ENCODE measurements at places on chromosomes 3 and 15.
A peak's percentile ranks its signal among the peaks of the same experiment; 100 is the strongest.

- DNase-seq: no peak
These were observed 242.0 kb downstream of the SHQ1 start for GRCh38 chr3:72606005-72606800.

DNA sequence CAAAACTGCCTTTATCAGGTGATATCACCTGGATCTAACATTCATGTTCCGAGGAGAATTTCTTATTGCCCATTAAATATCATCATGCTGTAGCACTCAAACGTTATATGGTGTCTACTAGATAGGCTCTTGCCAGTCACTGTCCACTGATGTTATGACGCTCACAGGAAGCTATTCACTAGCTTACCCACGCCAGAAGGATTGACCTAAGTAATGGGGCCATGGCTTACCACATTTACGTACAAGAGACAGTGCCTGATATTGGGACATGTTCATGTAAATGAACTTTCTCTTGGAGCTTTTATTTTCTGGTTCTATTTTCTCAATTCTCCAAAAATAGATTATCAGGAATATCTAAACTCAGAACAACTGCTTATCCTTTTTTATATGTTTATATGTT lies 91.7 kb upstream of the NAALADL2 start:
- DNase-seq: no peak

GRCh38 chr3:145864336-145864735 lies 296.6 kb downstream of the PLOD2 start:
- DNase-seq: no peak

- DNase-seq: no peak
These were observed 21.8 kb upstream of the CLDN16 start for GRCh38 chr3:190366133-190366532.

DNA sequence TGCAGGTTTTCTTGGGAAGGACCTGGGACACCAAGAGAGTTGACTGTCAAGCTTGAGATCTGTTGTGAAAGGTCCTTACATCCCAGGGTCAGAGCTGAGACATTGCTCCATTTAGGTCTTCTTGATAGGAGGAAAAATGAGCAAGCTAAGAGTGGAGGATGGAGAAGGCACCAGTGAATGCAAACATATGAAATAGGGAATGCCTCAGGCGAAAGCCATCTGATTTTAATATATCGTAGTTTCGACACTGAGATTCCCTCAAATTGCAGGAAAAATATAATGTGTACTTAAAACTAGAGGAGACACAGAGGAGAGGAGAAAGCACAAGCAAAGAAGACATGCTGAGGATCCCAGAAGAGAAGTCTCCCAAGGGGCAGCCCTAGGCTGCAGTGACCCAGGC lies 85.5 kb downstream of the TM4SF4 start:
- no peak for DNase-seq

DNA sequence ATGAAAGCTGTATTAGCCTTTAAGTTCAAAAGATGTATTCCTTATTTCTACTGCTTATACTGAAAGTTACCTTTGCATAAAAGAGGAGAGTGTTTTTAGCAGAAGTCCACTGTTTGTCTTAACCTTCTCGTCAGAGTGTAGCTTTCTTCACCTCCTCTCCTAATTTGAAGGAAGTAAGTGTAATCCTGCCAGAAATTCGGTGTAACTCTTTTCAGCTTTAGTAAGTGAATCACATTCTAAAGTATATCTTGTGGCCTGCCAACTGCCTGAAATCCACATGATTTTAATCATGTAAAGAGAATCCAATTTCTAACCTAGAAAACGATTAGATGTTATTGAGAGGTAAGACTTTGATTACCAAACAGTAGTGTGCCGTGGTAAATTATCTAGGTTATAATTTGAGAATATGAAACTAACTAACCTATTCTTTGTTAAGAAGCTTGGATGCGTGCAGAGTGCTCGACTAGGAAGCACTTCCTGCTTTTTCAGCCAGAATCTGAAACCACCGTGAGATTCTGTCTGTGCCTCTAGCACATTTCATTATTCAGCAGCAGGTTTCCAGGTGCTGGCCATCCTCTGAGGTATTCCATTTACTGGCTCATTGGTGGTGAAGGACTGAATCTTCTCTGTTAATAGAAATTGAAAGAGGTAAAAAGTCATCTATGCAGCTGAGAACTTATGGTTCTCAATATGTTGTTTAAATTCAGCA lies 7.5 kb downstream of the GYG1 start:
- no peak for DNase-seq

GRCh38 chr3:25911525-25912295 lies 121.8 kb downstream of the OXSM start:
- DNase-seq: no peak

DNA sequence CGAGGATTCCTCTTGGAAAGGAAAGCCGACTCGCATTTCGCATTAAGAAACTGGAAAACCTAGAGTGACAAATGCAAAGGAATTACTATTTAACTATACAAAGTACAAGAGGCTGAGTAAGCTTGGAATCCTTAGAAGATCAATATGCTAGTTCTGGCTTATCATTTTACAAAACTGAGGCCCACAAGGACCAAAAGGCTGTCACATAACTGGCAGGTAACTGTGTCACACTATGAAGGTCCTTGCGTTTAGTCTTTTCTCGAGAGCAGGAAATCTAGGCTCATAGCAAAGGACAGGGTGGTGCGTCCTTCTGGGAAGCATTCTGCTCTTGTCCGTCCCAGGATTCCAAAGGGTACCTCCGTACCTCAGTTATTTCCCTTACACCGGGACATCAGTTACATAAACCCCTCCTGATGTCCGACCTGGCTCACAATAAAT lies 629 bp downstream of the RPL24 start:
- DNase-seq: no peak

- DNase-seq: no peak
These were observed 231.4 kb downstream of the ROBO2 start for GRCh38 chr3:77271306-77271705.

DNA sequence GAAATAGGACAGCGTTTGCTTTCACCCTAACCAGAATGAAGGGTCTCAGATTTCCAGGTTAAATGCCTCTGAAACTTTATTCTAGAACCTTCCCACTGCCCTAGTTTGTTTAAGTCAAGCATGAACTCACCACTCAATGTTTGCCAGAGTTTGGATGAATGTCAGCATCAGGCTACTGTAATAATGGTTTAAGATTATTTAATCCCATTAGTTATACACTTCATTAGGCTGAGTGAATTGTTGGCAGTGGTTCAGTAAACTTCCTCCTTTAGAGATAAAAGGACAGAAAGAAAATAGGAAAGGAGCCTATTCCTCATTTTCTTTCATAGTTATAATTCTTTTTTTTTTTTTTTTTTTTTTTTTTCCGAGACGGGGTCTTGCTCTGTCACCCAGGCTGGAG lies 401.9 kb upstream of the TPRG1 start:
- no peak for DNase-seq

DNA sequence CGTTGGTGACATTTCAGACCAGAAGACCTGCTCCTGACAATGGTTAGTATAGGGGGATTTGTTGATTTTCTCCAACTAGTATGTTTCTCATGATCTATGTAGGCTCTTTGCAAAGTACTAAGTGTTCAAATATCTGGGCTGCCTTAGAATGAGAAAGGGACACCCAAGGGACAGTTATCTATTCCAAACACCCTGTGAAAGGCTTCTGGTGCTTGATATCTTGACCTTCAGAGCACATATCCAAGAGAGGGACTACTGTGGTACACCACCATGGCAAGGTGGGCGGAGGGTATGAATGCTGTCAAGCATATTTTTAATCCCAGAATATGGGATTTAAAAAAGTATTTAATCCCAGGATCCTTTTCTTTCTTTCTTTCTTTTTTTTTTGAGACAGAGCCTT lies 1.1 kb downstream of the FANCD2OS start:
- no peak for DNase-seq

DNA sequence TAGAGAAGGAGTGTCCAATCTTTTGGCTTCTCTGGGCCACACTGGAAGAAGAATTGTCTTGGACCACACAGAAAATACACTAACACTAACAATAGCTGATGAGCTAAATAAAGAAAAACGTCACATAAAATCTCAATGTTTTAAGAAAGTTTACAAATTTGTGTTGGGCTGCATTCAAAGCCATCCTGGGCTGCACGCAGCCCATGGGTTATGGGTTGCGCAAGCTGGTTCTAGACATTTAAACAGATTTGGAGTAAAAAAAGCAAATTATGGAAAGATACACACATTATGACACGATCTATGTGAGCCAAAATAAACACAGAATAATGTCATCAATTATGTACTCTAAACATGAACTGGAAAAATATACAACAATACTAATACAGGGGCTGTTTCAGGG lies 703.3 kb upstream of the LMCD1 start:
- DNase-seq: no peak

DNA sequence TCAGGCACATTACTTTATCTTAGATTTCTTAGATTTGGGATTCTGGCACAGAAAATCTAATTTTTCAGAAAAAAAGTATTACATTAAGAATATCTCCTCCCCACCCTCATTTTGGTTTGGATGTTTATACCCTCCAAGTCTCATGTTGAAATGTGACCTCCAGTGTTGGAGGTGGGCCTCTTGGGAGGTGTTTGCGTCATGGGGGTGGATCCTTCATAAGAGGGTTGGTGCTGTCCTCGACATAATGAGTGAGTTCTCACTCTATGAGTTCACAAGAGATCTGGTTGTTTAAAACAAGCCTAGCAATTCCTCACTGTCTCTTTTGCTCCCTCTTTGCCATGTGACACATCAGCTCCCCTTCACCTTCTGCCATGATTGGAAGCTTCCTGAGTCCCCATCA lies 45.6 kb upstream of the WWTR1 start:
- no peak for DNase-seq

DNA sequence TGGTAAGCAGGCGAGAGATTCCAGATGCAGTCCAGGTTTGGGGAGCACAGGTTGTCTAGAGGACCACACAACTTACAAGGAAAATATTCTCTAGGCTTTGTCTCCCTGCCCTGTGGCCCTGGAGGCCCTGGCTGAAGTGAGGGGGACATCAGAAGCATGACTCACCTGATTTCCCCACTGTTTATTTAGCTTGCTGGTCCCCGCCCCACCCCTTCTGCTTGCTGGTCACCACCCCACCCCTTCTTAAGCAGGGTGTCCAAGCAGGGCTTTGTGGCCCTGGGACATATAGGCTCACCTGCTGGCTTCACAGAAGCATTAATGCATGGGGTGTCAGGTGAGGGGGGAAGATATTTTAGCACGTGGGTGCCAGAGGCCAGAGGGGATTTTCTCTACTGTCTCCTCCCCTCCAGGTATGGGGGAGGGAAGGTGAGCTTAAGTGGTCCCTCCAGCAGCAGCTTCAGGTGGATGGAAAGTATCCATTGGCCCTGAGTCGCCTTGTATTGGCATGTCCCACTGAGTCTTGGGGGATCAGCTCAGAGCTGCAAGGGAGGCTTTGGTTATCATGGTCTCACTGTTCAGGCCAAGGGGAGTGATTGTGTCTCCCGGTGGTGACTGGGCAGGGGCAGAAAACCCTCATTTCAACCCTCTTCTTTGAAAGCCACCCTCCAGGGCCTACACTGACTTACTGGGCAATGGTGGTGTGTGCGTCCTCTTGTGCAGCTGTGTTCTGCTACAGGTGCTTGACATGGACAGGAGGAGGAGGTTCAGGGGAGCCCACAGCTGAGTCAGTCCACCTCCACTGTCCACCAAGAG lies 49.8 kb downstream of the GASK1A start:
- DNase-seq: no peak

GRCh38 chr3:28575100-28575745 lies 226.6 kb upstream of the AZI2 start:
- no peak for DNase-seq

DNA sequence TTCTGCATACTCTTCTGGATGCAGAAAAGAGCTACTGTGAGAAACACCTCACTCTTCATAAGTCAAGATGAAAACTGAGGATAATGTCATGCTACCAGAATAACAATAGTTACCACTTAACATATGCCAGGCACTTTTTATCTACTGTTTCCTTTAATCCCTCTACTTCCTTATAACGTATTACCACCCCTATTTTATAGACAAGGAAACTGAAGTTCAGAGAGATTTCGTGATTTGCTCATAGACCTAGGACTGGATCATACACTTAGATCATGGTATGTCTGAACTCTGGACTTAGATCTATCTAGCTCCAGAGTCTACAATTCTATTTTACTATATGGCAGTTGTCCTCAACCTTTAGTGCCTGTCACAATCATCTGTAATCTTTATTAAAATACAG lies 155.7 kb upstream of the TSPAN3 start:
- DNase-seq: no peak

DNA sequence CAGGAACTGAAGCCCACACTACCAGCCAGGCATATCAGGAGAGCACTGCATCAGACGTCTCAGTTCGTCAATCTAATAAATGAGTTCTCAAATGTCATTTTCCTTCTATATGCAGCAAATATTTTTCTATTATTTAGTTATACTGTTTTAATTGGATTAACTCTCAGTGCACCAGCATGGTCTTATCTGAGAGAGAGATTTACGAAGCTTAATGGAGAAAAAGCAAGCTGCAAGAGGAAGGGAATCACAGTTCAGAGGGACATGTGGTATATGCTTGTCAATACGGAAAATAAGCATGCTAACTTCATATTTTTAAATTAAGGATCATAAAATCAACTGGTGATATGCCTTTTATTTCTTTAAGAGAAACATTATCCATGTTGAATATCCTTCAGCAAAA lies 213.1 kb upstream of the NECTIN3 start:
- DNase-seq: no peak

- DNase-seq: no peak
These were observed 508.9 kb upstream of the TBL1XR1 start for GRCh38 chr3:177705976-177706823.

GRCh38 chr3:133837487-133838295 lies 32.1 kb downstream of the SRPRB start:
- DNase-seq: no peak

DNA sequence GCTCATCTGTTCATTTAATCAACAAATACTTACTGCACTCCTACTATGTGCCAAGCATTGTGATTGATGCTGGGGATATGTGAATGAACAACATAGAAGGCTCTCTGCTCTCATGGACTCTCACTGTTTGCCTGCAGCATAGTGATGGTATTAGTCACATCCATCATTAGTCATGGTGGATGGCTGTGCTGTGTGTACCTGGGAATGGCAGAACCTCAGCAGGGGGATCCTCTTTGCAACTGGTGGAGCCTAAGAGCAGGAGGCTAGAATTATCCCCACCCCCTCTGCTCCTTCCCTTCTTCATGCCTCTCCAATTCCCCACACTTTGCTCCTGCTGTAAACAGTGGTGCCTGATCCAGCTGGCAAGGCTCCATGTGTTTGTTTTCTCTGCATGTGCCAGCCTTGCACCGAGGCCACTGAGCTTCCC lies 20.5 kb downstream of the BOC start:
- DNase-seq: peak; percentile 48

GRCh38 chr3:32335365-32336112 lies 56.1 kb upstream of the CMTM7 start:
- no peak for DNase-seq

DNA sequence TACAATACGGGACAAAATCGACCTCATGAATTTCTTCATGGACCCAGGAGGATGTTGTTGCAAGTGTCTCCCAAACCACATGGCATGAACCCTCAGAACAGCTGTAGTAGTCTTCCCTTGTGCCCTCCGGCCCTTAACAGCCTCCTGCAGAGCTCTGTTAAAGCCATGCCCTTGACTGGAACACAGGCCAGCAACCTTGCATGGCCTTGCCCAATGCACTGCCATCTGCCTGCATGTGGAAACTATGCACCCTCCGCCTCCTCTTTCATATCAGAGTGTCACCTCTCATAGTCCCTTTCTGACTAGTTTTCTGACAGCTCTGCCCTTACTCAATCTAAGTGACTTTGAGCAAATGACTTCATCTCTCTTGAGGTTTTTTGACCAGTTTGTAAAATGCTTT lies 39.4 kb upstream of the TRIM71 start:
- no peak for DNase-seq

Measured in amniotic stem cell (primary cell).